Esophagus squamous epithelium (tissue), 5 donors: ENCODE measurements at places on chromosomes 7 and 10.
A peak's percentile ranks its signal among the peaks of the same experiment; 100 is the strongest.

GRCh38 chr10:116080553-116080952, 192.5 kb downstream of the GFRA1 start:
- DNase-seq, result no peak

GRCh38 chr10:58856508-58857240, 319.8 kb upstream of the PHYHIPL start:
- DNase-seq, result no peak

- no peak for DNase-seq
These were observed 312.8 kb upstream of the NFE2L3 start for GRCh38 chr7:25839084-25839769.

DNA sequence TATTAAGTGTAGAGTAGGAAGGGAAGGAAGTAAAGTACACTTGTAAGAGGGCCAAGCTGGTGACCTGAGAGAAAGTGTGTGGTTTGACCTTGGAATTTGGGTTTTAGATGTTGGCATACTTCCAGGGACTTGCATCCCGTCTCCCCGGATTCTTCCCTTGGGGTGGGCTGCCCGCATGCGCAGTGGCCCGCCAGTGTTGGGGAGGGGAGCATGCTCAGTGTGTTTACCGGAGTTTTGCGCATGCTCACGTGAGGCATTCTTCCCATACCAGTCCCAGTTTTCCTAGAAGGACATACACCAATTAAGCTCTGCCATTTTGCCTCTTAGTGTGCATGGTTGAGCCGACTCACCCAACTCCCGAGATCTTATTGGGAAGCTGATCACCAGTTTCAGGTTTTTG, 9.4 kb downstream of the PDSS1 start:
- no peak for DNase-seq

DNA sequence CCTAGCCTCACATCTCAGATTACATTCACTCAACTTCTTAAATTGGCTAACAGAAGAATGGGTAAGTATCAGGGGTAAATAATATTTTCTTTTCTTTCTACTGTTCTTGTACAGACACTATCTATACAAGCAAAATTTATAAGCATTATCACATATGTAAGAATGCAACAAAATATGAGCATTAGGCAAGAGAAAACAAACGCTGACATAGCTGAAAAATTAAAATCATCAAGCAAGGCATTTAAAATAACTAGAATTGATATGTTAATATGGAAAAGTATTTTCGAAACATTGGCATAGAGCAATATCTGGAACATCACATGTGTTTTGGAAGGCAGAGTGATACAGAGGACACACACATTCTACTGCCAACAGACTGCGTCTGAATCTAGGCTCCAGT, 1175.3 kb upstream of the LRRN3 start:
- DNase-seq, result no peak

GRCh38 chr10:104209575-104210198, 22.5 kb downstream of the CFAP43 start:
- DNase-seq, result no peak

- DNase-seq, result no peak
These were observed 9.9 kb upstream of the NT5C3A start for GRCh38 chr7:33072471-33072870.

DNA sequence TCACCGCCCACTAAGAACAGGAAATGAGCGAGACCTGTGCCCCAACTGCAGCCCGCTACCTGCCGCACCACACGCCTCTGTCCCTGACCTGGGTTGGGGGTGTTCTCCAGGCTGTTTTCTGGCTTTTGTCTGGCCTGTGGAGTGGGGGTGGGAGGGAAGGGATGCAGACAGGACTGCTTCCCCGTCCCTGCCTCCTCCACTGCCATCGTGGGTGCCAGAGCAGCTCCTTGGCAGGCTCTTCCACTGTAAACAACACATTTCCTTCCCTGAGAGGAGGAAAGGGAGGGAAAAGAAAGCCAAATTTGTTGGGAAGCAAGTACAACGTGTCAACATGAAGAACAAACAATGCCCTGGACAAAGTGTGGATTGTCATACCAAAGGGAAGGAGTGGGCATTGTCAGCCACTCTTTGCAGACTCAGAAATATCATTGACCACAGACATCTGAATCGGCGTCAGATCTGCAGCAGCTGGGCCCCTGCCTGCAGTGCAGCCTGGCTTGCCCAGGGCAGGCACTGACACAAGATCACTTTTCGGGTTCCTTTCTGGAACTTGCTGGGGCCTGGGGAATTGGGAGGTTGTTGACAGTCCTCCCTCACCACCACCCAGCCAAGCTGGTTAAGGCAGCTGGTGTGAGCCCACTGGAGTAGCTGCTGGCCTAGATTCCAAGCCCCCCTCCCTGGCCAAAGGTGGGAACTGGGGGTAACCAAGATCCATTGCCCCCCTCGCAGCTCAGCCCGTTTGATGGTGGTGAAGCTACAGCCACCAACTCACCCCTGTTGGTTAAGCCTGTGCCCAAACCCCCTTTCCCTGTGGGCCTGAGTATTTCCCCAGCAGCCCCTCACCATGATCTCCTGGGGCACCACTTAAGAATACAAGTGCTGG, 22.6 kb upstream of the TRIM8 start:
- DNase-seq, result no peak

GRCh38 chr10:104085801-104086400, at the start of gene COL17A1:
COL17A1 (minus strand) TSS chr10:104085880; CDS start chr10:104080673, 5,207 bp downstream.
- DNase-seq, result no peak

DNA sequence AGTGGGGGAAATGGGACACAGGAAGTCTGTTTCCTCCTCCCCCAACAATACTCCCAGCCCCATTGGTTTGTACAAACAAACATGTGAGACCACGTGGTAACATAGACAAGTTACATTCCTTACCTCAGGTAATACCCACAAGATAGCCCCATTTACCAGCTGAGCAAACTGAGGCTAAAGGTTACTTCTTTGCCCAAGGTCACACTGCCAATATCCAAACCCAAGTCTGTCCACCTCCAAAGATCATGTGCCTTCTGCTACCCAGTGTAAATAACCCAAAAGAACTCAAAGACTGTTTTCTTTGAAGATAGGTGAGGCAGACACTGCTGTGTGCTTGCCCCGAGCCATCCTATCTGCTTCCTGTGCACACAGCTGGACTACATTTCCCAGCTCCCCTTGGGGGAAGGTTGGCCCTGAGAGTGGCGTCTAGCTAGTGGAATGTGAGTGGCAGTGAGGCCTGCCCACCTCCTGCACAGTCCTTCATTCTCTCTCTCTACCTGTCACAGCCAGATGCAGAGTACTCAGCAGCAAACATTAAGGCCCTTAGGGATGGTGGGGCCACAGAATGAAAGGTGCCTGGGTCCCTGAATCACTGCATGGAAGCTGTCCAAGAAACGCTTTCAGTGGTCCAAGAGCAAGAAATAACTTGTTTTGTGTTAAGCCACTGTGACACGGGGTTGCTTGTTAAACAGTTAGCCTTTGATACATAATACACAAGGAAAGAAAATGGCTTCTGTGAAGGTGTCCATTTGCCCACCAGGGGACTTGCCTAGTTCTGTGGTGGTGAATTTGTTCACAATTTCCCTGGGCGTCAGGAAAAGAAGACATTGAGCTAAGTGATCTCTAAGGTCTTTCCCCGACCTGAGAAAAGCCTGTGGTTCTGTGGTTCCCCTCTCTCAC, 257.7 kb upstream of the NFE2L3 start:
- DNase-seq, result no peak

DNA sequence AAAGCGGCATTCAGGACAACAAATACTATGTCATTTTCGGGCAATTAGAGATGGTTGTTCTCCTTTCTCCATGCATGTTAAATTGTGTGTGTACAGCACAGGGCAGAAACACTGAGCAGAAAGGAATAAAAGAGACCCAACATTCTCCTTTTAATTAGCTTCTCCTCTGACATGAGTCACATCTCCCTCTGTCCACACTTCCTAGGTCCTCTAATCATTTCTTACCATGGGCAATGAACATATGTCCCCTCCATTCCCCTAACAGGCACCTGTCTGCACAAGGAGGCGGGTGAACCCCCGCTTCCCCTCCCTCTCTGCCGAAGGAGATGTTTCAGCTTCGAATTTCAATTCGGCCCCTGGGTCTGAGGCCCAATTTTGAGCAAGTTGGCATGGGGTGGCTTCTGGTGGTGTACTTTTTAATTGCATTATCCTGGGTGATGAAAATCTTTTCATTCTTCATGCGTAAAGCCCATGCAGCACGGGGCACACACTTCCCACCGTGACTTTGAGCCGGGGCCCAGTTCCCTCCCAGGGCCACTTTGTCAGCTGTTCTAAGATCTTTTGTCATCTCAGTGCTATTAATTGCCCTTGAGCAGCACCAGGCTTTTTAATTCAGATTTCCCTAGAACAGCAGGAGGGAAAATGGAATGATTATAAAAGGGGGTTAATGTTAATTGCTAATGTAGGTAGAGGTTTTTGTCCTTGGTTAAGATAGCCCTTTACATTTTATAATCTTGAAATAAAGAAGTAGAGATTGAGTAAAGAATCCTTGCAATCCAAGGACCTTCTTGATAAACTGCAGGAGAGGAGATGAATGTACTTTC, 219.5 kb upstream of the NRP1 start:
- no peak for DNase-seq

DNA sequence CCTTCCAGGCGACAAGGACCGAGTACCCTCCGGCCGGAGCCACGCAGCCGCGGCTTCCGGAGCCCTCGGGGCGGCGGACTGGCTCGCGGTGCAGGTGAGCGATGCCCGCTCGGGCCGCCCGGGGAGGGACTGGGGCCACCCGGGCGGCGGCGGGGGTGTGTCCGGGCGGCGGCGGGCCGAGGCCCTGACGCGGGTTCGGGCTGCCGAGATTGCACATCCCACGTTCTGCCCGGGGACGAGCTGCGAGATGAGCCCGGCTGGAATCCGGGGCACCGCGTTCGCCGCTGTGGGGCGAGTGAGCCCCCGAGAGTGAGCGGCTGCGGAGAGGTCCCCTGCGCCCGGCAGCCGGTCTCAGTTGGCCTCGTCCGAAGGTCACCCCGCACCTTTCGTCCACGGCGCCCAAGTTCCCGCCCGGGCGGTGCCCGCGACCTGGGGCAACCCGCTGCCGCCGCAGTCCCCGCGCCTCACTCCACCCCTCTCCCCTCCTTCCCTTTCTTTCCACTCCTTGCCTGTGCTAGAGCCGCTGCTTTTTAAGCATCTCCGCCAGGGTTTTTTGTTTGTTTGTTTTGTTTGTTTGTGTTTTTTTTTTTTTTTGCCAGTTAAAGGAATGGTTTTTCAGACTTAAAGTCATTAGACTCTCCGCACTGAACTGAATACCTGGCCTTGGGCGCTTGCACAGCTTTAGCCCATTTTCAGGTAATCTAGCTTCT, 515 bp downstream of the RALA start:
- DNase-seq, result no peak

DNA sequence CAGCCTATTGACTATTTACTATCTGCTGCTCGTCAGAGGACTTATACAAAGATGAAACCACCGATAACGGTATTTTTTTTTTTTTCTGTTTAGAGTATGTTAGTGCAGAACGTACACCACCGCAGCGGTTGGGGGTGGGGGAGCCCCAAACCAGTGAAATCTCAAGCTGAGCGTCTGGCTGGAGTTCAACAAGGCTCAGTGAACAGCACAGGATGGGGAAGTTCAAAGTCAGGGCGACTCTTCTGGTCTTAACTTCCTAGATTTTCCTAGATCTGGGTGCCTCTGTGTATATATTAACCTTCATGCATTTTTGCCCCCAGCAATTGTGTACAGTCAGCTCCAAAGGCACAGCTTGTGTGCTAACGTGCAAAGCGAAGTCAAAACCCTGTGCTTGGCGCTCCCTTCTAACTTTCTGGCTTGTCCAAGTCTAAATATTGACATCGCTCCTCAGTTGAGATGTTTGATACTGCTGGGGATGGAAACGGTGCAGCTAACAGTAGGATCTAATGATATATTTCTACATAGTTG, 1.1 kb downstream of the RHOBTB1 start:
- no peak for DNase-seq

GRCh38 chr7:44073664-44074348, 8.4 kb upstream of the PGAM2 start:
- DNase-seq, result peak; percentile 55

GRCh38 chr7:71393661-71394060, 261.7 kb downstream of the GALNT17 start:
- DNase-seq, result no peak

GRCh38 chr7:55230014-55230413, 135.1 kb upstream of the LANCL2 start:
- no peak for DNase-seq

DNA sequence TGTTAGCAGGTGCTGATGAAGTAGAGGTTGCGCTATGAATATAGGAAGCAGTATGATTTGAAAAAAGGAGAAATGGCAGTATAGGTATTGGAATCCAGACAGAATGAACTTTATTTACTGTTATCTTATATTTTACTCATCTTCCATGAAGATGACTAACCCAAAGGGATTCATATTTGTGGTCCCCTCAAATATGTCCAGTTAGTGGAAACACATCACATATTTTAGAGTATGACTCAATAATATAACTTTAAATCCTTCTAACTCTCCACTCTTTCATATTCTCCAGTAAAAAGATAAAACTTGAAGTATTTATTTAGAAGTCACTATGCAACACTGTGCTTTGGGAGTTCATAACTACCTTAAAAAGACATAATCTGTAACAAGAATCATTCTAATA, 286.5 kb upstream of the LRRTM3 start:
- no peak for DNase-seq

GRCh38 chr10:1348773-1349050, 292.5 kb downstream of the WDR37 start:
- DNase-seq, result no peak

- DNase-seq, result no peak
These were observed 127.7 kb downstream of the CDK14 start for GRCh38 chr7:90723866-90724265.

- DNase-seq, result no peak
These were observed 1.1 kb downstream of the FUOM start for GRCh38 chr10:133356549-133357284.

GRCh38 chr7:19105546-19105945, 11.9 kb downstream of the TWIST1 start:
- DNase-seq, result no peak

DNA sequence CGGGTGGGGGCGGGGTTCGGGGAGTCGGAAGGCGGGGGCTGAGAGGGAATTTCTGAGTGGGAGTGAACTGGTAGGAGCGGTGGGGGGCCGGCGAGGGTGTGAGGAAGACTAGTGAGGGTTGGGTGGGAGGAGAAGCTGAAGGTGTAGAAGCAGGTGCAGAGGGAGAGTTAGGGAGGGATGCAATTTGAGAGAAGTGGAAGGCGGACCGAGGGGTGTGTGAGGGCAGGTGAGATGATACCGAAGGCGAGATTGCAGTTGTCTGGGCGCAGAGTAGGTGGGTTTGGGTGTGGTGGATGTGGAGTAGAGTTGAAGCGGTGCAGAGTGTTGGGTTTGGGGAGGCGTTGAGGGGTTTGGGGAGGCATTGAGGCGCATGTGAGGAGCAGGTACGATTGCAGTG, 643 bp downstream of the KAT6B start:
- peak; percentile 79 for DNase-seq

DNA sequence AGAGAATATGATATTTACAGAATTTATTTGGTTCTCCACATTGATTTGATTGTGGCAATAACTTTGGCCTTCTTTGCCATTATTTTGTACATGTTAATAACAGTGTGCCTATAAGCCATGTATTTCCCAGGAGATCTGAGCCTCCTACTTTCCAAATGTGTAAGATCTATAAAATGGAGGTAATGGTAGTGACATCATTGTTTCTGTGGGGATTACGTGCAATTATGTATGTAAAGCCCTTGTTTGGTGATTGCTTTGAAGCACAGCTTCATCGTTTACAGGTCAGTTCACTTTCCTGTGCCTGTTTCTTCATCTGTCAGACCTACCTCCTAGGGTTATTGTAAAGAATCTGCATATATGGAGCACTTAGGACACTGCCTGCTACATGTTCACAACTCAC, 17.3 kb downstream of the YAE1 start:
- DNase-seq, result no peak
